NCI-H226 (cell line): ENCODE measurements at places on chromosomes 7 and 10.
A peak's percentile ranks its signal among the peaks of the same experiment; 100 is the strongest.

DNA sequence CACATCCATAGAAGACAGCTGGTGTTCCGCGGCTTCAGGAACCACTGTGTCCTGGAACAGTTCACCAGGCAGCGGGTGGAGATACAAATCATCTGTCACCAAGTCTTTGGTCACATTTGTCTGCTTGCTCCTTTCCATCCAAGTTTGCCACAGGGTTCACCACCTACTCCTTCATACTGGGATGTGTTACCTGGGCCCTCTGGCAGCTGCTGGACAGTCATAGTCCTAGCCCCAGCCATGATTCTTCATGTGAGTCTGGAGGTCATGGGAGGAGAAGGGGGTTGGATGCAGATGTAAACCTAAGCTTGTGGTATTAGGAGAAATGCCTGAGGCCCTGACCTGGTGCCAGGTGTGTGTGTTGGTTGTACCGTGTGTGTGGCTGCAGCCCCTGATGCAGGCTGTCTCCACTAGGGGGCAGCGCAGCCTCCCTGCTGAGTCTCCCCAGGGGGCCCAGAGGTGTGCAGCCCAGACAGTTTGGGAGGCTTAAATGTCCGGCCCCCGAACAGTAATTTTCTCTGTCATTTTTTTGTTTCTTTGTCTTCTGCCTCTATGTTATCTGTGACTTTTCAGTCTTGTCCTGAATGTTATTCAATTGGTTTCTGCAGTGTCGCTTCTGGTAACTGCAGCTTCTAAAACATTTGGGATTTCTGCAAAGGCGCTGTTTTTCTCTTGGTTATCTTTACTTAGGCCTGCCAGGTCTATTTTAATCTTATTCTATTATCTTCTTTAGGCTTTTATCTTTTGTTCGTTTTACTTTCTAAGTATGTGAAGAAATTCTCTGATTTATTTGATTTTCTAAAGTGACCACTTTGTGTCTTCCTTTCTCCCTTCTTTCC lies 14.8 kb downstream of the NPS start:
- DNase-seq, result no peak

DNA sequence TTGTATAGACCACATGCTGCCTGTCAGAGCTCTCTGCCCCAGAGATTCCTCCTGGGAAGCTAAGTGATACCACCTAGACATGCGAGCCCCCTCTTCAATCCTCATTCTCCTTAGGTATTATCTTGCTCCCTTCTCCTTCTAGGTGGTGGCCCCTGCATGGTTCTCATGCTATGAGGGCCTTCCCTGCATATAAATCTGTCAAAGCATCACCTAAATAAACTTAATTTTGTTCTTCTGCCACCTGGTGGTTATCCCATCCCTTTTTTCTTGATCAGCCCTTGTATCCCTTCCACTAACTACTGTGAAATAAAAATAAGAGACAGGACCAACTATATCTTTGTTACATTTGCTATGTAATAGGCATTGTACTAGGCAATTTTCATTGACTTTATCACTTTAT lies 242.1 kb downstream of the CDC14C start:
- no peak for DNase-seq

- no peak for DNase-seq
These were observed 25.3 kb upstream of the PWWP2B start for GRCh38 chr10:132371641-132372081.

- no peak for DNase-seq
These were observed 36.3 kb downstream of the DRGX start for GRCh38 chr10:49359349-49360270.

DNA sequence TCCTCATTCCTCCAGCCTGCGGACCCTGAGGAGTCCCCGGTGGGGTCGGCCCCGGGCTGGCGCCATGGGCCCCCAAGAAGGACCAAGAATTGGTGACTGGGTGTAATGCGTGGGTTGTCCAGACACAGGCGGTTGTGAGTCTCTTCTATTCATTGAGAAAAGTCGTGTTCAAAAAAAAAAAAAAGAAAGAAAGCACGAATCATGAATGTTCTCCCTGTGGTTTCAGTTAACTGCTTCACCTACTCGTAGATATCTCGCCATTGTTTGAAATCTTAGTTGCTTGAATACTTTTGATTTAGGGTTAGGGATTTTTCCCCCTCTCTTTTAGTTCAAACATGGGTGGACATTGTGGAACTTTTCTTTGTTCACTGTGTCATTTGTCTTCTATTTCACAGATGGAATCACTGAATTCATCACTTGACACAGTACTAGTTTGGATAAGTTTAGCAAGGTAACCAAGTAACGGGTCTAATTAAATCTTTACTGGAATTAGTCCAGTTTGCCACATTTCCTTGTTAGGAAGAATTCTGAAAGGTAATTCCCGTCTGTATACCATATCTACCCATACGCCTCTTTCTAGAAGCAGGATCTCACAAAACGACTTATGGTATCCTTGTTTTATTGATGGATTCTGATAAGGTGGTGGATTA lies 775 bp downstream of the STARD3NL start:
- DNase-seq, result peak; percentile 19

GRCh38 chr7:151339651-151340382 lies 1.8 kb upstream of the NUB1 start:
- no peak for DNase-seq

- peak; percentile 29 for DNase-seq
These were observed 58.5 kb downstream of the PHYHIPL start for GRCh38 chr10:59234816-59235429.

GRCh38 chr7:143315776-143316175 lies at the start of gene CLCN1:
TSS of gene CLCN1 (plus strand) at chr7:143316111. CDS start at chr7:143316213, 102 bp downstream.
- DNase-seq, result no peak
